Activated CD8-positive, alpha-beta memory T cell treated with anti-CD3 and anti-CD28 coated beads for 36 hours (primary cell): ENCODE measurements at places on chromosomes 6 and 20. TPM values are rescaled to one million over a fixed set of nuclear protein-coding genes. Genes with fewer than 3 reads are reported as not detected.

The SEL1L2 gene
- not detected for total RNA-seq

The HTR1B gene
- total RNA-seq, result not detected

The DSP gene
- total RNA-seq, result 0.04 TPM

The PDYN gene
- total RNA-seq, result not detected

The ZKSCAN3 gene
- total RNA-seq, result 2.8 TPM

The VSX1 gene
- not detected for total RNA-seq

The CPNE5 gene
- total RNA-seq, result 0.61 TPM

The C20orf141 gene
- not detected for total RNA-seq

The EDEM2 gene
- total RNA-seq, result 19.0 TPM

The GPR63 gene
- 1.9 TPM for total RNA-seq

The CLPSL1 gene
- not detected for total RNA-seq

The FOXC1 gene
- 0.08 TPM for total RNA-seq

The TINAG gene
- total RNA-seq, result not detected

The LPIN3 gene
- total RNA-seq, result 0.74 TPM

The COMMD7 gene
- 34.2 TPM for total RNA-seq

The RIPK1 gene
- 17.0 TPM for total RNA-seq

The KIF6 gene
- 0.23 TPM for total RNA-seq

The FOXF2 gene
- total RNA-seq, result not detected

The SLC44A4 gene
- total RNA-seq, result not detected

The NRSN2 gene
- total RNA-seq, result 11.6 TPM

The C20orf202 gene
- total RNA-seq, result not detected

The MEI4 gene
- total RNA-seq, result not detected

The OR2B6 gene
- total RNA-seq, result not detected

The MYT1 gene
- not detected for total RNA-seq

The SIM1 gene
- total RNA-seq, result not detected

The MEP1A gene
- total RNA-seq, result not detected

The TCP11 gene
- not detected for total RNA-seq

The FANCE gene
- 22.2 TPM for total RNA-seq

The BIRC7 gene
- not detected for total RNA-seq
